Left ventricle myocardium superior (tissue), 1 donor: ENCODE measurements at places on chromosomes 16 and 17. TPM values are rescaled to one million over a fixed set of nuclear protein-coding genes. Genes with fewer than 3 reads are reported as not detected.

The C1QL1 gene
- 15.2 TPM for total RNA-seq

GRCh38 chr17:66397486-66397885 lies 95.1 kb downstream of the PRKCA start:
- no peak for DNase-seq

DNA sequence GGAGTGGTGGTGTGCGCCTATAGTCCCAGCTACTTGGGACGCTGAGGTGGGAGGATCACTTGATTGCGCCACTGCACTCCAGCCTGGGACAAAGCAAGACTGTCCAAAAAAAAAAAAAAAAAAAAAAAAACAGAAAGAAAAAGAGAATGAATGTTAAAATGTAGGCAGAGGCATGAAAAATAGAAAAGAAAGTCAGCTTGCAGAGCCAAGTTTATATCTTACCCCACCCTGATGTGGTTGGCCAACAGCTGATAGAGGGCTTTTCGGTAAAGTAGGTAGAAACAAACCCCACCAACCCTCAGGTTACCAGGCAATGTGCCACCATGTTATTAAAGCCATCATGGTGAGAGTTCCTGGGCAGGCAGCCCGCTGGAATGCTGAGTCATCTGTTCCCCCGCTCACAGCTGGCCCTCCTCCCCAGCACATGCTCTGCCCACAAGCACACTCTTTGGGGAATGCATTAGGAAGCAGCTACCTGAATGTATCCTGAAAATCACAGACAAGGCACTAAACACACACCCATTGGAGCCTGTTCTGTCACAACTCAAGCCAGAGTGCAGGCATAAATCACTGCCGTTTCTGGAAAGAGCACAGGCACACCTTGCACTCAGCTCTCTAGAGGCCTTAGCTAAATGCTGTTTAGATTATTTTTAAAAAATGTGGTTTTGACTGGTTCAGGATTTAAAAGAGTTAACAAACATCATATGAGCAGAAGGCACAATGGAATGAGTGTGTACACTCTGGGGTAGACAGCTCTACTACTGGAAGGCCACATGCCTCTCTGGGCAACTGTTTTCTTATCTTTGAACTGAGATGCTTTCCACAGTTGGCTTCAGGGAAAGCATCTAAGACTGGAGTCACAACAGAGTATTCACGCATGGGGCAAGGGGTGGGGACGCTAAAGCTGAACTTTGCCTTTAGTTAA lies 128.5 kb downstream of the PARN start:
- peak; percentile 92 for DNase-seq

- DNase-seq, result no peak
Observed at GRCh38 chr17:82663381-82664275, 15.4 kb upstream of the WDR45B start.

The HBM gene
- not detected for total RNA-seq

DNA sequence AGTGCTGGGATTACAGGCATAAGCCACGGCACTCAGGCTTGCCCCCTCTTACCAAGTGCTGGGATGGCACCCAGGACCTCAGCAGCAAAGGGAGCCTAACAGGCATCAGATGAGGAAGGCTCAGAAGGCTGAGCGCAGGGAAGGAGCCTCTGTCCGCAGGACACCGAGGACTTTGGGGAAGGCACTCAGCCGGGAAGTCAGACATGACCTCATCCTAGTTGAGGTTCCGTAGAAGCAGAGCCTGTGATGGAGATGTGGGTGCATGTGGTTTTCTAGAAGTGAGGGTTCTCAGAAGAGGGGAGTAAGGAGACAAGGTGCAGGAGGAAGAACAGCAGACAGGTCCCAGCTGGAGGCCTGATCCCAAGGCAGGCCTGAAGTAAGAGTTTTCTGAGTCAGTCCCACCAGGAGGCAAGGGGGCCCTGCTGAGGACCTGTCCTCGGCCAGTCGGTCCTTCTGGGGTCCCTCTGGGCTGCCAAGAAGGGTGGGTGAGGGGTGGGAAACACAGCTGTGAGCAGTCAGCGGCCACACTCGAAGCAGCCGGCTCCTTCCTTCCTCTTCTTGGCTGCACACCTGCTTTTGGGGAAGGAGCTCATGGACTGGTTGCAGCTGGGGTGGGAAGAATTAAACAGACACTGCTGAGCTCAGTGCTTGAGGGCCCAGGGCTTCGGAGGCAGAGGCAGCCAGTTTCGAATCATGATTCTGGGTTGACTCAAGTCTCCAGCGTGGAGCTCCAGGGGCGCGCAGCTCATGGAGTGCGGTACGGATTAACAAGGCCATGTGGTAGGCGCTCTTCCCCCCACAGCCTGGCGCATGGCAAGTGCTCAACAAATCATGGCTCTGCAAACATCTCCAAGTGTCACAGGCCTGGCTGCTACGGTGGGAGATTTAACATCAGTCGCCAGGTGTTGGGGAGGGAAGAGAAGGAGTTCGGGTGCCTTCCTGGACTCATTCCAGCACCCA lies 38.9 kb upstream of the SNN start:
- DNase-seq, result peak; percentile 44

The TTLL6 gene
- not detected for total RNA-seq

The ZP2 gene
- total RNA-seq, result not detected

DNA sequence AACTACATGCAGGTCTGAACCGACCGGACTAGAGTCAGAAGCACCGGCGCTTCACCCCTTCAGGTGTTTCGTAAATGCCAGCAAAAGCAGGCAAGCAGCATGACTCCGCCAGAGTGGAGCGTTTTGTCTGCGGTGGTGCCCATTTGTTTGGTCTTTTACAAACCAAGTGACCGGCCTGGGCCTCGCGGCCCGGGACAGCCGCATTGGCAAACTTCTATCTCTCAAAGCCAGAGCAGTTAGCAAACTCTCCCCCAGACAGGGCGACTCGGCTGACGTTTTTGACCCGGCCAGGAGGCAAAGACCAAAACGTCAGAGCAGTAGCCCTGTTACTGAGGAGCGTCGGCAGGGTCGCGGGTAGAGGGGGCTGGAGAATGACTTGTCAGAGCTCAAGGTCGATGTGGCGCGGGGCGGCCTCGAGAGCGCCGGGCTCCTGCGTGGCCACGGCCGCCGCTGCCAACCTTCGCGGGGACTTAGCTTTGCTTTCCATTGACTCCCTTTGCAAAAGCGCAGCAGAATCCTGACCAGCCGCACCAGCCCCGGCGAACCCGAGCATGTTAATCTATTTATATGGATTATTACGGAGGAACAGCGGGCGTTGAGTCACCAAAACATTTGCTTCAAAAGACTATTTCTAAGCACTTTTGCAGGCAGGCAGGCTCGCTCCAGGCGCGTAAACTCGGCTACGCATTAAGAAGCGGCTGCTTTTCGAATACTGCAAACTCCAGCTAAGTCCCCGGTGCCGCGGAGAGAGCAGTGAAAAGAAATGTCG lies 763 bp upstream of the SOX9 start:
- peak; percentile 73 for DNase-seq

The G6PC1 gene
- total RNA-seq, result not detected

DNA sequence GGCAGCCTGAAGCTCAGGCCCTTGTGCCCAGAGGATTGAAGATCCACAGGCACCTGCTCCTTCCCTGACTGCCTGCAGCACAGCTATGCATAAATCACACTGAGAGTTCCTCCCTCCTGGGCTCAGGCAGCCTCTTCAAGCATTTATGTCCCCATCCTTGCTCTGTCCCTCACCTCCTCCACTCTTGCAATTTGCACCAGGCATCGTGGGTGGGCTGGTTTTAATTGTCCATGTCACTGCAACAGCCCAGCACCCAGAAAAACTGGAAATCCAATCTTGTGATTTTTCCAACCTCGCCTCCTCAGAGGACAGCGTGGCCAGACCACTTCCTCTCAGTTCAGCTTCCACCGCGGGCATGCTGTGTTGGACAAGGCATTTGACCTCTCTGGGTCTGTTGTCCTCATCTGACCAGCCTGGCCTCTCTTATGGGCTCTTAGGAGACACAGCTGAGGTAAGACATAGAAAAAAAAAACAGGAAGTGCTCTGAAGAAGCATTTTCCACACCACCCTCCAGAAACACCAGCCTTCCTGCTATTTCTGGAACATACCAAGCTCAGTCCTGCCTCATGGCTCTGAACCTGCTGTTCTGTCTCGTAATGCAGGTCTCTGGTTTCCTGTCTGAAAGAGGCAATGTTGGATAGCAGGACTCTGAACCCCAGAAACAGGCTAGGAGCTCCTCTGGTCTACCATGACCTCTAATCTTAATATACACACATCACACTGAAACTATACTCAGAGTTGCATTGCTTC lies 8.3 kb downstream of the TMEM114 start:
- no peak for DNase-seq

The GRB7 gene
- 5.1 TPM for total RNA-seq

- no peak for DNase-seq
Observed at GRCh38 chr17:48261297-48261880, 153.8 kb downstream of the SNX11 start.

The FNDC8 gene
- not detected for total RNA-seq

DNA sequence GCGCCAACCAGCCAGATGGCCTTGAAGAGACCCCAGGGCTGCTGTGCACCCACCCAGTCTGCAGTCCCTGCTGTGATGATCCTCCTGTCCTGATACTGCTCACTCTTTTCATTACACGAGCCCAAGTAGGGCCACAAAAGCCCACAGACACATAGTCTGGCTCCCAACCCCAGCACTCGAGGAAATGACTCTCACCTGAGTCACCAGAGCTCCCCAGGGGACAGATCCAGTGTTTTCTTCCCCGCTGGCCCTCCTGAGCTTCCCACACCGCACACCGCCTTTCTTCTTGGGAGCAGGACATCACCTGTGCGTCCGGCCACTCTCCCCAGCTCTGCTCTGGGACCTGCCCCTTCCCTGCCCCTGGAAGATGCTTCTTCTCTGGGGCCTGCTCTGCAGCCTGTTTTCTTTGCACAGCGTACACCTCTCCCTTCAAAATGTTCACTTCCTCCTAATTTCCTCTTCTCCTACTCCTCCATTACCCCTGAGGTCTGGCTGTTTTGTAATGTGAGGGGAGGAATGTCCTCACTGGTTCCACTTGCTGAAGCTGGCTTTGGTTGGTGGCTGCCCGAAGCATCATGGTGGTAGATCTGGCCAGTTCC lies 2.0 kb upstream of the SCN4A start:
- DNase-seq, result no peak

- DNase-seq, result no peak
Observed at GRCh38 chr16:2822158-2822495, 5.1 kb downstream of the PRSS21 start.

- DNase-seq, result no peak
Observed at GRCh38 chr16:82203198-82203597, 33.2 kb upstream of the MPHOSPH6 start.

GRCh38 chr16:58515871-58516767 lies 802 bp downstream of the SETD6 start:
- DNase-seq, result peak; percentile 69

The KLHL10 gene
- 0.12 TPM for total RNA-seq

GRCh38 chr16:85928401-85928820 lies 29.4 kb downstream of the IRF8 start:
- no peak for DNase-seq

DNA sequence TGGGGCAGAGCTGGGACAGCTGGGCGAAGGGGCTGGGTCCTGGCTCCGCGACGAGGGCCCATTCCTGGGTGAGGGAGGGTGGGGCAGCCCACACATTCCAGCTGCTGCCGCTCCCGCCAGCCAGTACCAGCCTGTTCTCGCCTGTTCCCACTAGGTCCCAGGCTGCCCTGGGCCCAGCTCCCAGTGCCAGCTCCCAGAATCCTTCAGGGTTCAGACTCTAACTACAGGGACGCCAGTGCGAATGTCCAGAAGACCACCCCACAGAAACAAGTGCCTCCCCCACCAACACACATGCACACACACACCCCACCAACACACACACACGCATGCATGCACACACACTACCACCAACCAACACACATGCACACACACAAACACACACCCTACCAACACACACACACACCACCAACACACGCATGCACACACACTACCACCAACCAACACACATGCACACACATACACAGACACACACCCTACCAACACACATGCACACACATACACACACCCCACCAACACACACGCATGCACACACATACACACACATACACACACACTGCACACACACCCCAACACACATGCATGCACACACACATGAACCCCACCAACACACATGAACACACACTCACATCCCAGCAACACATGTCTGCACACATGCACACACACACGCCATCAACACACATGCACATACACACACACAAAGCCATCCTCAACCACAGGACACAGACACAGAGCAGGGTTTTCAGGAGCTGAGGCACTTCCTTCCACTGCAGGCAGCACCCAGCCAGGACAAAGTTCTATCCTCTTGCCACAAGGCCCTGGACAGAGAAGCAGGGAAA lies 27.5 kb upstream of the KRT17 start:
- peak; percentile 44 for DNase-seq

DNA sequence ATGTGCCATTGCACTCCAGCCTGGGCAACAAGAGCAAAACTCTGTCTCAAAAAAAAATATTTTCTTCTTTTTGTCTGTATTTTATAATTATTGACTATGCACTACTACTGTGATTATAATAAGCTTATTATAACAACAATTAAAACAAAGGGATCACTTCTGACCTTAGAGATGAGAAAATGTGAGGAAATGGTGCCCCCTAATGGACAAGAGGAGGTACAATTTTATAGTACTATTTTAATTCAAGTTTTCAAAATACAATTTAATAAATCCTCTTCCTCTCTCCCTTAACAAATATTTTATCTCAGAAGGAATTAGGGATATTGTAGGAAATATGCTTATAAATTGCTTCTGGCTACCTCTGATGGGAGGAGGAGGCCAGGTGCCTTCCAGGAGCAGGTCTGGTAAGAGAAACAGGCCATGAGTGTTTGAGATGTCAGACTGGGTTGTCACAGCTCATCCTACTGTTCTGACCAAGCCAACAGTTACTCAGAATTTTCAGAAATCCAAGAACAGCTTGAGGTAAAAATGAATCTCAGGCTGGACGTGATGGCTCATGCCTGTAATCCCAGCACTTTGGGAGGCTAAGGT lies 14.0 kb downstream of the VPS53 start:
- DNase-seq, result no peak

GRCh38 chr17:17367931-17368330 lies 64.8 kb downstream of the NT5M start:
- DNase-seq, result no peak

The ABCC12 gene
- not detected for total RNA-seq

The DPEP2 gene
- total RNA-seq, result 2.2 TPM
